ENCODE measurements at places on chromosomes 2 and 18. TPM values are rescaled to one million over a fixed set of nuclear protein-coding genes. Genes with fewer than 3 reads are reported as not detected.
A peak's percentile ranks its signal among the peaks of the same experiment; 100 is the strongest.

- DNase-seq: no peak
Measured at GRCh38 chr2:99868260-99868659, 274.1 kb downstream of the AFF3 start.

- no peak for DNase-seq
Measured at GRCh38 chr18:14969500-14969899, 221.5 kb downstream of the ANKRD30B start.

- no peak for DNase-seq
Measured at GRCh38 chr2:147182260-147182659, 662.6 kb upstream of the ACVR2A start.

- DNase-seq: no peak
Measured at GRCh38 chr2:47558768-47559684, 156.1 kb downstream of the MSH2 start.

- DNase-seq: no peak
Measured at GRCh38 chr2:15991231-15991630, 50.9 kb downstream of the MYCN start.

- DNase-seq: peak; percentile 56
Measured at GRCh38 chr2:164739966-164740365, 101.7 kb downstream of the COBLL1 start.

- DNase-seq: no peak
Measured at GRCh38 chr2:197285361-197285760, 25.2 kb downstream of the ANKRD44 start.

DNA sequence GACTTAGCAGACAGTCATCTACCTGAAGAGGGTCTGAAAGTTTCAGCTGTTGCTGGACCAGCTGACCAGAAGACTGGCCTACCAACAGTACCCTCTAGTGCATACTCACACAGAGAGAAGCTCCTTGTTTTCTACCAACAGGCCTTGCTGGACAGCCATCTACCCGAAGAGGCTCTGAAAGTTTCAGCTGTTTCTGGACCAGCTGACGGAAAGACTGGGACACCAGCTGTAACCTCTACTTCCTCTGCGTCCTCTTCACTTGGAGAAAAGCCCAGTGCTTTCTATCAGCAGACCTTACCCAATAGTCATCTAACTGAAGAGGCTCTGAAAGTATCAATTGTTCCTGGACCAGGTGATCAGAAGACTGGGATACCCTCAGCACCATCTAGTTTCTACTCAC, 63.2 kb downstream of the ALMS1 start:
- no peak for DNase-seq

DNA sequence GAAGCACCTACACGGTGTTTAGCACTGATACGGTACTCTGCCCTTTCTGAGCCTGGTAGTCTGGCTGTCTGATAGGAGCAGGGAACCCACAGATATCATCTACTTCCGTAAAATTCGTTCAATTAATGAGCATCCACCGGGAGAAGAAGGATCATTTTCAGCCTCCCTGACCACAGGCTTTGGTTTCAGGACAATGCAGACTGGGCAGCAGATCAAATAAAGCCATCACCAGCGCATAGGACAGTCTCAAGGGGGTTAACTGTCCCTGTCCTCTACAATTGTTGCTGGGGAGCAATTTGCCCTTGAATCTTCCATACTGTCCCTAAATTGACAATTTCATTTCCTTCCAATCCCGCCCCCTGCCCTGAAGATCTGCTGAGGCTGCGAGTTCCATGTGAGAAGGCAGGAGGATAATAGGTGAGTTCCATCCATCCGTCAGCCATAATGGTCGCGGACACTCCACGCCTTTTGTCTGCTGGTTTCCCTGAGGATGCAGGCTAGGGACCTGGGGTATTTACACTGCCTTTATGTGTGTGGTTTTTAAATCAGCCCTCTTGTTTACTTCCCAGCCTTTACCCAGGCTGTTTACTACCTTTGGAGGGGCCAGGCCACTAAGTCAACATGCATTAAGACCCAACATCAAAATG, 110.0 kb downstream of the MYCN start:
- DNase-seq: no peak

DNA sequence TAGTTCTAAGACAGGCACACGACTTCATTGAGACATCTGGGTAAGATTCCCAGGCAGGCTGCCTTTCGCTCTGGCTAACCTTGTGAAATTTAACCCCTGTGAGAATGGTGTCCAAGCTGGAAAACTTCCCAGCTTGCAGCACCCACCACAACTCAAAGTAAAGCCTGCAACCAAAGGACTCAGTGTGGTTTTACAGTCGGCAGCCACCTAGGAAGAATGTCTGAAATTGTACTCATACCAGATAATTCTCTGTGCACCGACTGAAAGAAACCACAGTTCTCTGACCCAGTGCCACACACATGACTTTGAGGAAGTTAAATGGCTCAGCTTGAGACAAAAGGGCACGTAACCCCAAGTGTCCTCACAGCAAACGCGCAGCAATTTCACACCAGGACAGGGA, 125.7 kb downstream of the RBMS1 start:
- DNase-seq: peak; percentile 99

GRCh38 chr2:134466141-134466540, 212.3 kb downstream of the MGAT5 start:
- peak; percentile 11 for DNase-seq

DNA sequence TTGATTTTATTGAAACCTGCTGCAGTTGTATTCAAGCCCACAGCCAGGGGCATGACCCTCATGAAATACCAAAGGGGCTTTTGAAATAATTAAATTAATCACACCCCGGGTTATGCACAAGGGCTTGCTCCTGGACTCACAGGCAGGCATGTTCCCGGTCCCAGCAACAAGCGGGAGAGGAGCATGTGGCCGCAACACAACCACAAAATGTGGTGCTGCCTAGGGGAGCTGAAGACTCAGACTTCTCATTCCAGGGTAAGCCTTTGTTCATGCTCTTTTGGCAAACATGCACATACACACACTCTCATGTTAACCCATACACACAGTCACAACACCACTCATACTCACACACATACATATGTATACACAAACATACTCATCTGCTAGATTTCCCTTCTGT, 233.7 kb upstream of the SMAD2 start:
- DNase-seq: no peak

DNA sequence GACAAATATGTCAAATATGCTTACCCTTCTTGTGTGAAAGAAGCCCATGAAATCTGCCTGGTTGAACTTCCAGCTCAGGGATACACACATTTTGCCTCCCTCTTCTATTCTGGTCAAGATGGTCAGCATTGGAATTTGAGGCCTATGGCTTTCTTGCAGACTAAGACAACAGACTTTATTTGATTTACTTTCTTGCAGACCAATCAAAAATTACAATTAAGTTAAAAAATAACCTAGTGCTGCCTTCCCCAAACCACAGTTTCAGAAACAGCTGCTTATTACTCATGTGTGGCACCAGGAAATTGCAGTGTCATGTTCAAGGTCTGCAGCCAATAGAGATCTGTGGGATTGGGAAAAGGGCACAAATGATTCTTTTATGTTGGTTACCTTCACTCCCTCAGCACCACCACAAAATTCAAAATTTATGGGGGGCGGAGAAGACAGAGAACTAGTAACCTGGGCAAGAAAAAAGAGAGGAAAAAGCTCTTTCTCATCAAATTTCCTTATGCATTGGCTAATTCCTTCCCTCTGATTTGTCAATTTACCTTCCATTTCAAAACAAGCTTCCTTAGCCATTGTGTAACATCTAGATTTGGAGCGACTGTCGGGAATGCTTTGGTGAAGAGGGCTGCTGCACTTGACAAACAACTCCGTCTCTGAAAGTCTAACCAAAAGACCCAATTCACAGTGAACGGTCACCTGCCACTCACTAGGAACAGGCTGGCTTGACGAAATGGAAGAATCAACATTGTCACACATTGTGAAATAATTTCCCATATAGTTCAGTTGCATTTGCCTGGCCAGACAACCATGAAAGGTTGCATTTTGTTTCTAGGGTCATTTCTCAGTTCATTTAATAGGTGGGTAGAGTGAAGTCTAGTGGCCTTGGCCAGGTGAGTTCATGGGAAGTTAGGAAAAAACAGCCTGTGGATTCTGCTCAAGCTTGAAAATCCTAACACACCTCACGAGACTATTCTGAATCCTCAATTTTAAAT, 100.4 kb upstream of the FZD5 start:
- DNase-seq: peak; percentile 56

DNA sequence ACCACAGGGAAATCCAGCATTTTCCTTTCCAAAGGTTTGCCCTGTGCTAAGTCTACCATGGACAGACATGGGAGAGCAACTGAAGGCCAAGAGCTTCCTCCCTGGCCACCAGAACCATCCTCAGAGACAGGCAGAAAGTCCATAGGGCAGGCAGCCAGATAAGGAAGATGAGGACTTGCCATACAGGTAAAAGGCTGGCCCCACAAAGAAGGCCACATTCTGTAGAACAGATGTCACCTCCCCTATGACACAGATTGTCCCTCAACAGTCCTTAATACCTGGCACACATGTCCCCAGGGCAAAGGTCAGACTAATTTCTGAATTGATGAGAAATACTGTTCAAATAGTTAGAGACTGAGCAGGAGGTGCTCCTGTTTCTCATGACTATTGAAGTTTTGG, 52.0 kb downstream of the FECH start:
- DNase-seq: no peak

DNA sequence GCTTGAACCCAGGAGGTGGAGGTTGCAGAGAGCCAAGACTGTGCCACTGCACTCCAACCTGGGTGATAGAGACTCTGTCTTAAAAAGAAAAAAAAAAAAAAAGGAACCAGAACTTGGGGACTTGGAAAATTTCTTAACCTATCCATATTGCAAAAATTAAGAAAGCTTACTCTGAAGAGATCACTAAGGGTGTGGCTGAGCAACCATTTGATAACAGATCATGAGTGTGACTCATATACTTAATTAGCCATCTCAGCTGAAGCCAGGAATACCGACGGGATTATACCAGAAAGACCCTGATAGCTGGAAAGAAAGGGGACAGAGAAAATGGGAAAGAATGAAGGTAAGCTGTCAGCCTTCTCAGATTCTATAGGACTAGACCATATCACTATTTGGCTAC, 7.1 kb upstream of the ADD2 start:
- no peak for DNase-seq

GRCh38 chr2:229431327-229431954, 160.4 kb upstream of the PID1 start:
- peak; percentile 76 for DNase-seq

DNA sequence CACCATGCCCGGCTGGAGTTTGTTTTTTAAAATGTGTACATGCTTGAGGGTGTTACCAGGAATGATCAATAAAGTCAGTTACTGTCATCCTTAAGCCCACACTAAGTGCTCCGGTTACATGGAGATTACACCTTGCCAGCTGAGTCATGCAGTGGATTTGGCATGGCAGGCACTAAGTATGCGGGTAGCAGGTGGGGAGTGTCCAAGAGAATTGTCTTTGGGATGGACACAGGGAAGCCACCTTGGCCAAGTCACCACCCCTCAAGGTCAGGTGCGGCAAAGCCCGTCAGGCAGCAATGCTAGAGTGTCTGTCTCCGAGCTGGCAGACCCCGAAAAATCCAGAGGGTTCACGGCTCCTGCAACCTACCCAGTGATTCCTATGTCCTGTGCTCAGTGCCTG, 54.8 kb downstream of the GBX2 start:
- no peak for DNase-seq

- no peak for DNase-seq
Measured at GRCh38 chr2:190767821-190768220, 112.8 kb upstream of the GLS start.

GRCh38 chr2:32954206-32954605, 7.5 kb downstream of the LTBP1 start:
- DNase-seq: no peak

DNA sequence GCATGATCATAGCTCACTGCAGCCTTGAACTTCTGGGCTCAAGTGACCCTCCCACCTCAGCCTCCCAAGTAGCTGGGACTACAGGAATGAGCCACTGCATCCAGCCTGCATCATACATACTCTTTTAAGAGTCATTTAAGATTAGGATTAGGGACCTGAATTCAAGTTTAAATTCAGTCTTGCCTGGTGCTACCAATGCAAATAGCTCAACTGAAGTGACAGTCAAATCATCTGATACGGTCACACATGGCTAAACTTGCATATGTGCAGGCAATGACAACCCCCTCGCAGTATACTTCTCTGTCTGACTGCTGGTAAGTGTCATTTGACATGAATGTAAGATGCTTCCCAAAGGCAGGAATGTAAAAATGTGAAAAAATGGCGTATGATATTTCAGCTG, 31.8 kb upstream of the TMEM131 start:
- no peak for DNase-seq

Gene INPP5D
- under 0.01 TPM for total RNA-seq

Gene POTEE
- total RNA-seq: not detected

Gene AQP12B
- not detected for total RNA-seq

Gene RGPD3
- total RNA-seq: 0.32 TPM

Gene SERPINB4
- not detected for total RNA-seq

Gene CCDC85A
- total RNA-seq: 2.3 TPM

Gene C2orf80
- not detected for total RNA-seq

Gene NBEAL1
- 57.9 TPM for total RNA-seq

Gene ZNF385B
- total RNA-seq: not detected
